DMS79 (cell line): ENCODE measurements at places on chromosomes 12 and 14.

- DNase-seq: no peak
Measured at GRCh38 chr14:91454155-91454554, 36.5 kb upstream of the CCDC88C start.

- no peak for DNase-seq
Measured at GRCh38 chr12:6954316-6955107, 3.4 kb downstream of the PTPN6 start.

DNA sequence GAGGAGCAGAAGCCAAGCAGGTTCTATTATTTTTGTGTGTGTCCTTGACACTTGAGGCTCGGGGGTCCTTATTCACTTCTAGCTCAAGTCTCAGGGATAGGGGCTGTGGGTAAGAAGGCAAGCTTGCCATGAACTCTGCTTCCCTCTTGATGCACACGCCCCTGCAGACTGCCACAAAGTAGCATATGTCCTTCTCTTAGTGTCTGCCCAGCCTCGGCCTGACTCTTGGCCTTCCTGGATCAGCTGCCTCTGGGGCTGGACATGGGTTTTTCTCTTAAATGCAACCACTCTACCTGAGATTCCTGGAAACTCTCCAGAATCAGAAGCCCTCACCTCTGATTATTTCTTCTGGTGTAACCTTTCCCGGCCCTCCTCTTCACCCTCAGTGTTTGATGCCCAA, 28.2 kb upstream of the PEX5 start:
- DNase-seq: no peak

- no peak for DNase-seq
Measured at GRCh38 chr14:105049753-105050550, 15.3 kb downstream of the GPR132 start.
